ENCODE measurements at places on chromosomes 12 and 14.

GRCh38 chr12:114919479-114919878 lies 235.5 kb upstream of the TBX3 start:
- DNase-seq, result no peak

DNA sequence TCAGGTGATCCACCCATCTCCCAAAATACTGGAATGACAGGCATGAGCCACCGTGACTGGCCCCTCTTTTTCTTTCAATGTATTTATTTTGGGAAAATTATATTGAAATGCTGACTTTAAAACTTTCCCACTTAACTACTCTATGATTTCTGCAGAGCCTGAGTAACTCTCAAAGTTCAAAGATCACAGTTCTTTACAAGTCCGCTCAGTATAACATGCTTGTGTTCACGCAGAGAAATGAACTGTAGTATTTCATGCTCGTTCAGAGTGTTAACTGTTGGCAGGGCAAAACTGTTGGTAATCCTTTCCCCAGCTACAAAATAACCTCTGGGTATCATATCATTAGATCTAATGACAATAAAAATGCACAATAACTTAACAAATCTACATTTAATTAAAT lies 50.7 kb upstream of the ADAMTS20 start:
- no peak for DNase-seq

DNA sequence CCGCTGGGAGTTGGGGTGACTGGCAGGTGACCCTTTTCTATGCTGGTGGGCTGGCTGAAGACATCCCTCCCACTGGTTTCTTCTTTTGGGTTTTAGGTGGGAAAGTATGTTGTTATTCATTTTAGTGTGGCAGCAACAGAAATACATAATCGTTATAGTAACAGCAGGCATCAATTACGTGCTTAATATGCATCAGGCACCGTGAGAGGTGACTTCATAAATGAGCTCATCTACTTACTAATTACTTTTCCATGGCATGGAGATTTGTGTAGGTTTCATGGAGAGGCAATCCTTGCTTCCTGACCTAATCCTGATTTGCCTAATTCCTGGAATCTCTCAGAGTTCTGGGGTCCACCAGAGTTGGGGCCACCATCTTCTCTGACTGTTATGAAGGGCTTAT lies 13.4 kb upstream of the CELA1 start:
- DNase-seq, result no peak

- no peak for DNase-seq
These were observed 501.6 kb downstream of the SLC6A15 start for GRCh38 chr12:84411031-84411430.
